ENCODE measurements at places on chromosomes 5 and 9.

- no peak overlapping the region for H3K4me3 ChIP-seq
- H3K36me3 ChIP-seq, result no peaks in the 10 kb centered on the region
- H3K27me3 ChIP-seq, result no peaks in the 10 kb centered on the region
- H3K4me1 ChIP-seq, result peaks cover 4% of the 10 kb centered on the region
- no peak for DNase-seq
Observed at GRCh38 chr5:54148067-54148845, 162.1 kb downstream of the ARL15 start.

DNA sequence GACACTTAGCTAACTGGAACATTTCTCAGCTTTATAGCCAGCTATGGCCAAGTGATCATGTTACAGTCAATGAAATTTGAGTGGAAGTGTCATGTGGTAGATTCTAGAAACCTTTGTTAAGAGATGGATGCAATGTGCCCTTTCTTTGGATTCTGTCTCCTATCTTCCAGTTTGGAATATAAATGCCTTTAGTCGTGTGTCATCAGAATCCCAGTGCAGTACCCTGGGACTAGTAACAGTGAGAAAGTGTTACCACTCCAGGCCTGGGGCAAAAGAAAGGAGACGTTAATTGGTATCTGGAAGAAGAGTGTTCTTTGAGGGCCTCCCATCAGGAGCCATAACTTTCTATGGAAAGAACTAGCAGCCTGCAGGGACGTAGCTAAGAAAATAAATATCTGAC is 149.6 kb downstream of the SNX18 start:
- DNase-seq, result no peak
- no peak overlapping the region for H3K4me3 ChIP-seq

DNA sequence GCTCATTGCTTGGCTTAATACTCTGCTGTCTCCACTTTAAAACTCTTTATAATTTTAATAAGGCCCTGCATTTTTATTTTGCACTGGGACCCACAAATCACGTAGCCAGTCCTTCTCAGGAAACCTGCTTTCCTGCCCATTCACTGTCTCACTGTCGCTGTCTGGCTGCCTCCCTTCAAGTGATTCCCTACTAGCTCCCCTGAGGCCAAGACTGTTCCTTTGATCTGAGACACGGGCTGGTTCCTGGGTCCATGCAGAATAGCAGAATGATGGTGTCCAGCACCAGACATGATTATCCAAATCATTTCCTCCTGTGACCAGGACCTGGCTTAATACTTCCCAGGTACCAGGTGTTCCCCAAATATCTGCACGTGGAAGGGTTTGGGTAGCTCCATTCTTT is 597.1 kb upstream of the KLF4 start:
- H3K4me1 ChIP-seq, result peaks cover 5% of the 10 kb centered on the region
- no peak for DNase-seq
- H3K4me3 ChIP-seq, result no peak overlapping the region
- no peaks in the 10 kb centered on the region for H3K27me3 ChIP-seq
- H3K27ac ChIP-seq, result no peak overlapping the region
- no peaks in the 10 kb centered on the region for H3K36me3 ChIP-seq

- H3K27ac ChIP-seq, result no peak overlapping the region
- DNase-seq, result no peak
- no peaks in the 10 kb centered on the region for H3K27me3 ChIP-seq
- no peak overlapping the region for H3K4me3 ChIP-seq
- H3K4me1 ChIP-seq, result no peaks in the 10 kb centered on the region
- H3K36me3 ChIP-seq, result peaks cover 15% of the 10 kb centered on the region
Observed at GRCh38 chr5:95786821-95787418, 35.6 kb downstream of the GLRX start.

DNA sequence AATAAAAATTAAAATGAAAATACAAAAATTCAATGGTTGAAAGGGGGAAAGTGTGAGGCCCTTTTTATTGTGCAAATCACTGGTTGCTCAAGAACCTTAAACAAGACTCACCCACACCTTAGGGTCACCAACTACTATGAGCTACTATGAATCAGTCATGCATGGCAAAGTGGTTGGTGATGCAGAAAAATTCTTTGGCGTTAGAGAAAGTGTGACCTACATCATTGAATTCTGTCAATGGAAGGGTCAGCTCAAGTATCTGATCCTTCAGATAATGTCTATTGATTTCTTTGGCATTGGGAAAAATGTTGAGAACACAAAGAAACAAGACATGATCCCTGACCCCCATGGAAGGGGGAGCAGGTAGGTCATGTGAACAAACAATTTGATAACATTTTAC is 149.7 kb upstream of the ADCY2 start:
- H3K27me3 ChIP-seq, result no peaks in the 10 kb centered on the region
- no peaks in the 10 kb centered on the region for H3K36me3 ChIP-seq
- no peak overlapping the region for H3K27ac ChIP-seq
- H3K4me3 ChIP-seq, result no peak overlapping the region

All from suprapubic skin (tissue), 4 donors.